ENCODE measurements at places on chromosomes 16 and 17.
A peak's percentile ranks its signal among the peaks of the same experiment; 100 is the strongest.

GRCh38 chr16:54673313-54673712, 257.4 kb upstream of the IRX5 start:
- no peak for DNase-seq

DNA sequence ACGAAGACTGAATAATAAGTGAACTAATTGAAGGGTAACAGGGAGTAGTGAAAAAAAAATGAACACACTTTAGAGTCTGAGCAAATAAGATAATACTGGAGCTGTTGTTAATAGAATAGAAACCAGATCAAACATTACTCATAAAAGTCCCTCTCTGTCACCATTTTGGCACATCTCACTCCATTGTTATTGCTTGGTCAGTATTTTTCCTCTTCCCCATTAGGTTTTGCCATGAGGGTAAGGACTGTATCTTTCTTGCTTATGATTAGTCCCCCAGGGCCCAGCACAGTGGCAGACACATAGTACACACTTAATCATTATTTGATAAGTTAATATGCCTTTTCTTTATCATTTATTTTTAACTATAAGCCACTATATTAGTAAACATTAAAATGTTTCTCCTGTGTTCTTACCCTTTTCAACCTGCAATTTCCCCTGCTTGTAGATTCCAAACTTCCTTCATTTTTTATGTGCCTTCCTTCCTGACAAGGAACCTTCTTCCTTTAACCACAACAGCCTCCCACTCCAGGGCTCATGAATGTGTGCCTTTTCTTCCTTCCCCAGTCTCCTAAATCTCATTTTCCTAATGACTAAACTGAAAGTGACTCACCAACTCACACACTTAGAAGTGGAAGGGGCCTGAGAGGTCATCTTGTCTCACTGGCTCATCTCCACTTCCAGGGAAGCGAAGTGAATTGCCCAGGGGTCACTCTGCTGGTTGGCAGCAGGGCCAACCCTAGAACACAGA, 88.2 kb upstream of the HAS3 start:
- DNase-seq = no peak

- DNase-seq = no peak
Observed at GRCh38 chr17:66345264-66345663, 42.9 kb downstream of the PRKCA start.

DNA sequence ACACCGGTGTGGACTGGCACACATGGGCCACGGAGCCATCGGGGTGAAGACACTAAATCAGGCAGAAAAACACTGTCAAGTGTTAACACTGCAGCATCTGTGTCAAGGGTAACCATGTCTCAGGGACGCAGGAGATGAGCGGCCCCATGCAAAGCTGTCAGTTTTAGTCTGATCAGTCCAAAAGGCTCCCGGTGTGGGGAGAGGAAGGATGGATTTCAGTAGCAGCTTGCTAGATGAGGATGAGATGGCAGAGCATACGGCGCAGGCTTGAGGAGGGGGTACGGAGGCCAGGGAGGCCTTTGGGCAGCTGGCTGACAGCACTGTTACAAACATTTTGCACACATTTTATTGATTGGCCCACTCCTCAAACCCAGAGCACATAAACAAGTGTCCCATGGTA, 98.1 kb downstream of the GNAO1 start:
- DNase-seq = no peak

GRCh38 chr17:73307130-73307529, 4.7 kb downstream of the CDC42EP4 start:
- no peak for DNase-seq

- no peak for DNase-seq
Observed at GRCh38 chr17:28033972-28034714, 8.3 kb upstream of the NLK start.

DNA sequence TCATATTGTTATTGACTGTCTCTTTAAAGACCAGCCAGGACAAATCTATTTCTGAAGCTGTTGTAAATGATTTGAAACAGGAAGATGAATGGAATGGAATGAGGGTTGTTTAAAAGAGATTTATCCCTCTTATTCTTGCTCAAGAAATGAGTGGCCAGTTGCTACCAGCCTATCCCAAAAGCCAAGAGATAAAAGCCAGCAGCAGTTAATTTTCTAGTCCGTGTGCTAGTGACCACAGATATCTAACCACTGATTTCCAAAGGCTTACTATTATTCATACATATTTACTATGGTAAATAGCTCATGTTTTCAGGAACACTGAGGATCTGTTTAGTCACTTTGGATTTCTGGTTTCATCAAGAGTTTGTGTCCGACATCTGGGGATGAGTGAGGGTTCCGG, 105.7 kb downstream of the CDH13 start:
- no peak for DNase-seq

DNA sequence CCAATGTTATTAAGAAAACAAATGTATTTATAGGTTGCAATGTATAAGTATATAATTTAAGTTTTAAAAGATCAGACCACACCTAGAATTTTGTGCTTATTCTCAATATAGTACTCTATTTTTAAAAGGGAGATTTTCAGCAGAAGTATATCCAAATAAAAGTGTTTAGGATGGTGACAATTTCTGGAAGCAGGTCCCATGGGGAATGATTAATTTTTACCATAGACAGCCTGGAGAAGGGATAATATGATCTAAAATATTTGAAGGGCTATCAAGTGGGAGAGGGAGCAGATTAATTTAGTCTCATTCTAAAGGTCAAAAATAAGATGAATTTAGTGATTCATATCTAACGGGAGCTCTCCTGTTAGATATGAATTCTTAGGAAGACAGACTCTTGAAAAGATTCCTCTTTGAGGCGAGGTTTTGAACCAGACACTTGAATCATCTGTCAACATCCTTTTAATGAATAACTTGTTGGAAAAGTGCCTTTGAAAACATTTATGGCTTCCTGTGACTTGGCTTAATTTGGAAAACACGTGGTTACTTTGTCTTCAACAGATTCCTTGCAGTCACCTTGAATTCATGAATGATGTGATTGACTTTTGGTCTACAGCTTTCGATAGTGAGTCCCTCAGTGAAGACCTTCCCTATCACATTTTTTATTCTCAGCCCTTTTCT, 29.3 kb upstream of the SMIM36 start:
- no peak for DNase-seq

DNA sequence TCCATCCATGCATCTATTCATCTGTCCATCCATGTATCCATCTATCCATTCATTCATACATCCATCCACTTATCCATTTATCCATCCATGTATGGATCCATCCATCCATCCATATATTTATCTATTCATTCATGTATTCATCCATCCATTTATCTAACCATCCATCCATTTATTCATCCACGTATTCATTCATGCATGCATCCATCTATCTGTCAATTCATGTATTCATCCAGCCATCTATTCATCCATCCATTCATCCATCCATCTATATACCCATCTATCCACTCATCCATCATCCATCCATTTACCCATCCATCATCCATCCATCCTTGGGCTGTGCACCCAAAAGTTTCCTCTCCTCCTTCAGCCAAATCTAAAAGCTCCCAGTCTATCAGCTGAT, 43.4 kb downstream of the GDE1 start:
- no peak for DNase-seq

DNA sequence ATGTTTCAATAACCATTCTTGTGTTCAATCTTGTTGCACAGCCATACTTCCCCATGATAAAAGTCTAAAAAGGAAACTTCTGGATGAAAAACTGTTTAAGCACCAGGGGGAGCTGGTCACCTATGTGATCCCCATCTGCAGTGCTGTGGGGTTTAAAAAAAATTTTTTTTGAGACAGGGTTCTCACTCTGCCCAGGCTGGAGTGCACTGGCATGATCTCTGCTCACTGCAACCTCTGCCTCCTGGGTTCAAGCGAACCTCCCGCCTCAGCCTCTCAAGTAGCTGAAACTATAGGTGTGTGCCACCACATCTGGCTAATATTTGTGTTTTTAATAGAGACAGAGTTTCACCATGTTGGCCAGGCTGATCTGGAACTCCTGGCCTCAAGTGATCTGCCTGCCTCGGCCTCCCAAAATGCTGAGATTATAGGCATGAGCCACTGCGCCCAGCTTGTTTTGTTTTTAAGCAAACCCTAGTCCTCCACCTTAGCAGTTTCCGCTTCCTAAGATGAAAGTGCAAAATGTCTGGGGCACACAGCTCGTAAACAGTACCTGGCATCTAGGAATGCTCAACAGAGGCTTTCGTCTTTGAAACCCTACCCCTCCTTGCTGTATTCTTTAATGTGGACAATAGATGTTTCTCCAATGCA, 25.4 kb downstream of the DNAJA2 start:
- DNase-seq = peak; percentile 56

GRCh38 chr17:45948881-45949624, 50.0 kb upstream of the STH start:
- peak; percentile 73 for DNase-seq

GRCh38 chr17:79811011-79811867, 14.4 kb upstream of the CBX8 start:
- peak; percentile 71 for DNase-seq

DNA sequence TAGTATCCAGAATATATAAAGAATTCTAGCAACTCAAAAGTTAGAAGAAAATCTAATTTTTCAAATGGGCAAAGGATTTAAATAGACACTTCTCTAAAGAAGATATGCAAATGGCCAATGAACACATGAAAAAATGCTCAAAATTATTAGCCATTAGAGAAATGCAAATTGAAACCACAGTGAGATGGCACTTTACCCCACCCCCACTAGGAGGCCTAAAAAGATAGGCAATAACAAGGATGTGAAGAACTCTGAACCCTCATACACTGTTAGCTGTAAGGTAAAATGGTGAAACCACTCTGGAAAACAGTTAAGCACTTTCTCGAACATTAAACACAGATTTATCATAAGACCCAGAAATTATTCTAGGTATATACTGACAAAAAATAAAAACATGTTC, 71.4 kb upstream of the IRX6 start:
- DNase-seq = no peak

DNA sequence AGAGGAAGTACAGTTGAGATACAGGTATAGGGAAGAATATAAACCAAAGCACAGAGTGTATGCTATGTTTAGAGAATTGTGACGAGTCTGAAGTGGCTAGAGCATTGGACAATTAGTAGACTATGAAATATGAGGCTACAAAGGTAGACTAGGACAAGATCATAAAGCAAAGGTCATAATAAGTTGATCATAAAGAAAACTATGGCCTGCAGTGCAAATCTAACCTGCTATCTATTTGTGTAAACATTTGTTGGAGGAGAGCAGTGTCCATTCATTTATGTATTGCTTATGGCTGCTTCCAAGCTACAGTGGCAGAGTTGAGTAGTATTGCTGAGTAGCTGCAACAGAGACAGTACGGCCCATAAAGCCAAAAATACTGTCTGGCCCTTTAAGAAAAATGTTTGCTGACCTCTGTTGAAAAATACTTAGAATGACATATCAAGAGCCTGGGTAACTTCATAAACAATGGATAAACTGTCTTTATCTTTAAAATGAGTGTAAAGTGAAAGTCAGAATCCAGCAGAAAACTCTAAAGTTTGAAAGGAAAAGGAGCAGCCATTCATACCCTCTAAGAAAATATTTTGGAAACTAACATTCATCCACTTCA, 14.5 kb upstream of the OR1E2 start:
- DNase-seq = no peak

GRCh38 chr17:27475070-27475673, 18.9 kb downstream of the KSR1 start:
- DNase-seq = peak; percentile 77

- DNase-seq = no peak
Observed at GRCh38 chr17:59851439-59852375, 41.0 kb downstream of the TUBD1 start.

DNA sequence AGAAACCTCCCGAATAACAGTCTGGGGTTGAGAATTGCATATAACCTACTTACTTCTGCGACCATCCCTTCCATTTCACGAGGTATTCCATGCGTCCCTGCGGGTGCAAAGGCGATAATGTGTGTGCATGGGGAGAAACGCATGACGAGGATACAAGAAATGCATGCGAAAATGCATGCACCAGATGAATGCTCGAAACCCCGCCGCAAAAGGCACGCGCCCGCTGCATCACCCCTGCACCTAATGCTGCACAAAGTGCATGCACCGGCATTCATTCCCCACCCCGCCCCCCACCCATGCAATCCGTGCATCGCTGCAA, 474 bp downstream of the CBX8 start:
- DNase-seq = no peak

- no peak for DNase-seq
Observed at GRCh38 chr16:89322321-89323119, 105.0 kb downstream of the ZNF778 start.

- DNase-seq = no peak
Observed at GRCh38 chr17:83008526-83008925, 70.9 kb upstream of the METRNL start.

DNA sequence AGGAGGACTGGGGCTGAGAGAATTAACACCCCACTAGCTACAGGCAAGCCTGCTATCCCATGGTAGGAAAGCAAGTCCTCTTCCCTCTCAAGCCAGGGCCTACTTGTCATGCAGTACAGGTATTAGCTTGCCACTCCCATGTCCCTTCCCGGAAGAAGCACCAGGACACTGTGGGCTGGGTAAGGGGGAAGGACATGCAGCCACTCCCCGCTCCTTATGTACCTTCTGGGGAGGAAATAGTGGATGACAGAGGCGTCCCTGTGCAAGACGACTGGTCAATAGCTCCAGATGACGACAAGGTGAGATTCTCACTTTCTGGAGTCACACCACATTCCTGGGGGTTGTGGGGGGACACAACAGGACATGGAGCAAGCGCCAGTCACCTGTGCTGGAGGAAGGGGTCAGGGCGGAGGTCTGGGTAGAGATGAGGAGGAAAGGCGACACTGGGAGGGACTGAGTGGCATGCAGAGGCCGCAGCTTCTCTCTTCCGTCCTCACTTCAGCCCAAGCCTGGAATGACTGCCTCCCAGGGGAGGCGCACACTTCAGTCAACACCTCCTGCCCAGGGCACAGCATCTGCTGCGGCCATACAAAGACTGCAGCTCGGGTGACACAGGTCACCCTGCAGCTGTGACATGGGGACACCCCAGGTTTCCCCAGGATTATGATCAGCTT, 15.1 kb upstream of the FOXJ1 start:
- no peak for DNase-seq

- DNase-seq = no peak
Observed at GRCh38 chr16:88624977-88625576, 13.3 kb upstream of the IL17C start.

GRCh38 chr16:64950262-64950661, 171.6 kb downstream of the CDH11 start:
- no peak for DNase-seq

- no peak for DNase-seq
Observed at GRCh38 chr17:28470266-28470913, 3.1 kb upstream of the SLC13A2 start.

DNA sequence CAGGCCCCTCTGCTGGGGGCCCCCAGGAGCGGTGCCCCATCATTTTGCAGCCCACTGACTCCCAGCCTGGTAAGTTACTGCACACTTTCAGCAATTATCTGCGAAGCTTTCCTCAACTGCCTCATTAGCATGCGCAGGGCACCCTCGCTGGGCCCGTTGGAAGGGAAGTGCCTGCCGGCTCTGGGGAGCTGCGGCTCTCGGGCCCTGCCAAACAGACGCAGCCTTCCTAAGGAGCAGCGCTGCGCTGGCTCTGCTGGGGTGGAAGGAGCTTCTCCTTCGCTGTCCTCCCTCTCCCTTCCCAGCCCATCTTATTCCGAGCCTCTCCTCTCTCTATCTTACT, 71.0 kb downstream of the RBBP6 start:
- peak; percentile 14 for DNase-seq

- DNase-seq = no peak
Observed at GRCh38 chr16:3383045-3383448, 17.8 kb downstream of the ZSCAN32 start.
